Activated gamma-delta T cell treated with anti-CD3 and anti-CD28 coated beads, Interleukin-2, amount 50 U/mL, for 16 hours (primary cell): ENCODE measurements at places on chromosomes 2 and 18.

- DNase-seq, result no peak
These were observed 167.6 kb downstream of the FAM210A start for GRCh38 chr18:13558790-13559189.

DNA sequence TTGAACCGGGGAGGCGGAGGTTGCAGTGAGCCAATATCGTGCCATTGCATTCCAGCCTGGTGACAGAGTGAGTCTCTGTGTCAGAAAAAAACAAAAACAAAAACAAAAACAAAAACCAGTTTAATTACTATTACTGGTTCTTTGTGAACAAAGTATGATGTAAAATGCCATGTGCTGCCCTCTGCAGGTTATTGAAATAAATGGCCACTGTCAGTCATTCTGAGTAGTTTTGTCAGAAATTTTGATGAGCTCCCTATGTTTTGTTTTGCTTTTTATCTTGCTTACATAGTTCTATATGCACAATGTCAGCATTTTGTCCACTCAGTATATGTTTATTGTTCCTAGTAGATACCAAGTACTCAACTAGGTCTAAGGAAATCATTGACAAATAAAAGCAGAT, 423.6 kb upstream of the CHST9 start:
- DNase-seq, result no peak

DNA sequence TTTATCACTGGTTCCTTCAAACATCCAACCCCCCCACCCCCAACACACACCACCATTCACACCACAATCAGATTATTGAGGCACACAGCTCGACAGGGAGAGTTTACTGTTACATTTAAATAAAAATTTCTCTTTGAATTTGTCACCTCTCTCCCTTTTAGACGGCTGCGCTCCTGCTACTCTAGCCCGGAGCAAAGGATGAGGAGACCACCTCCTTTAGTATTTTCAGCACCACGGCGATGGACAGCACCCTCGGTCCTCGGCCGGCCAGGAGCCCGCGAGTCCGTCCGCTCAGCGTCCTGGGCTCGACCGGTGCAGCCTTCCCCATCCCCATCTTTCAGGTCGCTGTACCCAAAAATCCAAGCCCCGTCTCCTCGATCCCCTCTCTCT, 892 bp downstream of the CELF4 start:
- DNase-seq, result no peak

- no peak for DNase-seq
These were observed 50.1 kb downstream of the CYP27C1 start for GRCh38 chr2:127170021-127170420.

DNA sequence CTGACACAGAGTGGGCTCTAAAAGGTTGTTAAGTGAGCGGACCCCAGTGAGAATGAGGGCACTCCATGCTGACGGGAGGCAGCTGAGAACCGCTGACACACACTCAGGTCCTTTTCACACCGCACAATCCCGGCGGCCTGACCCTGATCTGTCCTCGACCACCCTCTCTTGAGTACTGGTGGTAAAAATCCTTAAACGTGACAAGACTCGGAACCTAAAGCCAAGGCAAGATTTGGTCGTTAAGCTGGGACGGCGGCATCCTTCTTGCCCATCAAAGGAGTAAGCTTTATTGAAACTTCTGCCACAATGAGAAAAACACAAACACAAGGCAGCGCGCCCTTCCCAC, 569 bp downstream of the TMX3 start:
- DNase-seq, result no peak

DNA sequence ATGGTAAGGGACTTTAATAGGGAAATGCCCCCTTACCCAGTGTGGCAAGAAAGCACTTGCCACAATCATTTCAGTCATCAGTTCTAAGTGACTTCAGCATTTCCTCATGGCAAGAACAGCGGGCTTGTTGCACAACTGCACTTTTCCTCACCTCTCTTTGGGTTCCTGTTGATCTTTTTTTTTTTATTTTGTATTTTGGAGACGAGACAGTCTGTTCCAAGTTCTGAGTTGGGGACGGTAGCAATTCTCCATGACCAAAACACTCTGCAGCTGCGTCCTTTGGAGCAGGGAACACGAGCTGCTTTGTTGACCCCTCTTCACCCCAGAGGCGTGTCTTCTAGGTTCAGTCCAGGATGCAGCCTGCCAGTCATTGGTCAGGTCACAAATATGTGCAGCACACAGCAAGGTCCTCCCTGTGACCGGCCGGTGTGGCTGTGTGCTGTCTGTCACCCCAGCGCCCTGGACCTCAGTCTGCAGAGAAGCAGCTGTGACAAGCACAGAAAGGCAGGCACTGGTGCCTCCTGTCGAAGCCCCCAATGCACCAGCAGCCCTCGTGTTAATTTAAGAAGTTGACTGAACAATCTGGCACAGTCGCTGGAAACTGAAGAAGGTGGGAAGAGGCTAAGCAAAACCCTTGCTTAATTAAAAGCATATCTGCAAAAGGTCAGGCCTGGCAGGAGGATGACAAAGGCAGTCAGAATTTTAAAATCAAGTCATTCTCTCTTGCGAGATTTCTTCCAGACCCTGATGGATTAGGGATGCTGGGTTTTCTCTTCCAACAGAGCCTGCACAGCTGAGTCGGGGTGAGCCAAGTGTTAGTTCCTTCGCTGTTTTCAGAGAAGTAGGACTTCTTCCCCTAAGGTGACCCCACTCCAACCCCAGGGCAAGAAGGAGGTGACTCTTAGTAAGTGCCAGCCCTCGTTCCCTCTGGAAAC, 96.7 kb upstream of the COPS8 start:
- DNase-seq, result no peak

- no peak for DNase-seq
These were observed 56.0 kb downstream of the NRP2 start for GRCh38 chr2:205738117-205738968.

DNA sequence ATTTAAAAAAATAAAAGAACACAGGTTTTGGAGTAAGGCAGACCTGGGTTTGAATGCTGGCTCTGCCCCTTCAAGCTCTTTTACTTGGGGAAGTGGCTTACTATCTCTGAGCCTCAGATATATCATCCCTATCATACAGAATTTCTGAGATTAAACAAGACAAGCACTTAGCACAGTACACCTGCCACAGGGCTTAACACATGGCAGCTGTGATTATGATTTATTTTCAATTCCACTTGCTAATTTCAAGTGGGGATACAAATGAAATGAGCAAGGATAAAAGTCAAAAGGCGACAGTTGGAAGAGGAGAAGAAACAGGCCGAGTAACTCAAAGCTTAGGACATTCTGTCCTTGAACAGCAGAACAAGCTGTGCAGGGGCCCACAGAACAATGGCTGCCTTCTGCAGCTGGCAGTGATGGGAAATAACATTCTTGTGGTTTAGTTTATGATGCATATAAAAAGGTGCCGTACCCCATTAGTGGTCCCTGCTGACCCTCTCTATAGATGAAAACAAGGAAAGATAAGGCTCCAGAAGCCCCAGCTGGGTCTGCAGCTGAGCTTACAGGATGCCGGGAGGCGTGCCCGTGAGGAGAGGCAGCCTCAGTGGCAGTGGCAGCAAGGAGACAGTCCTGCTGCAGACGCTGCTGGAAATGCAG, 45.3 kb downstream of the KIF3C start:
- DNase-seq, result no peak

DNA sequence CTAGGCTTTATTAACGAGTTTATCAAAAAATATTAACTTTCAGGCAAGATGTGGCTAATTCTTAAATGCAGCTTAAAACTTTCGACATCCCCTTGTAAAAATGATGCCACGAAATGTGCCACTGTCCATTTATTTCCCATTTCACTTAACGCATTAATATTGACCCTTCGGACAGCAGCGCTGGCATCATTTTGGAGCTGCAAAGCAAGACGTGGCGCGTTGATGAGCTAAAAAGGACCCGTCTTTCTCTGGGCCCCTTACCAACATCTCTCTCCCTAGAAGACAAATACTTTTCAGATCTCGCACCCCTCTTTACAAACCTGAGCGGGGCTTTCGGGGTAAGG, 367.9 kb downstream of the MTX2 start:
- no peak for DNase-seq

DNA sequence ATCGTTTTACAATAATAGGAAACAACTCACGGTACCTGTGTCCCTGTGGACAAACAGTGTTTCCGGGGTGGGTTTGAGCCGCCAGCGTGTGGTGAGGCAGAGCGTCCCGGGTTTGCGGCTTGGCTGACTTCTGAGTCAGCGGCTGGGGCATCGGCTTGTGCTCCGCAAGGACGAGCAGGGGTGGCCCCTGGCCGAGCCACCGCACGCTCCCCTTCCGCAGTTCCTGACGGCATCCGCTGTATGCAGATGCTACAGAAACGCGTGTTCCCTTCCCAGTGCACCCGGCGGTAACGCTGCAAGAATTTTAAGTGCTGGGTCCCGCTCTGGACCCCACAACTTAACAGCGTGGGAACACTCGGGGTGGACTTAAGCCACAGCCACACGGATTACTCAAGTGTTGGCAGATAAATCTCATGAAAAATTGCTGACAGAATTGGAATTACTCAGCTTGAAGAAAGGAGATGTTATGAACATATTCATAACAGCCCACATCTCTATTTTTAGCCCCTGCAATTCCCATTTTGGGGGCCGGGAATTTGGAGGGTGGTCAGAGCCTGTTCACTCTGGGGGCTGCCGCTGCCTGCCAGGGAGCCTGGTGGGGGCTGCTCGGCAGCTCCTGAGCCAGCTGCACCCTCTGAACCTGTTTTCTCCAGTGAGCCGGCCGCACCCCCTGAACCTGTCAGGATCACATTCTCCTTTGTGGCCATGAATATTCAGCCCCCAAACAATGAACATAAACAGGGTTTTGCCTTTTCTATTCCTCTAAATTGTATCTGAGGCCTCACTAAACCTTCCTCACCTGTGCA, 12.6 kb upstream of the KCNG2 start:
- DNase-seq, result no peak

DNA sequence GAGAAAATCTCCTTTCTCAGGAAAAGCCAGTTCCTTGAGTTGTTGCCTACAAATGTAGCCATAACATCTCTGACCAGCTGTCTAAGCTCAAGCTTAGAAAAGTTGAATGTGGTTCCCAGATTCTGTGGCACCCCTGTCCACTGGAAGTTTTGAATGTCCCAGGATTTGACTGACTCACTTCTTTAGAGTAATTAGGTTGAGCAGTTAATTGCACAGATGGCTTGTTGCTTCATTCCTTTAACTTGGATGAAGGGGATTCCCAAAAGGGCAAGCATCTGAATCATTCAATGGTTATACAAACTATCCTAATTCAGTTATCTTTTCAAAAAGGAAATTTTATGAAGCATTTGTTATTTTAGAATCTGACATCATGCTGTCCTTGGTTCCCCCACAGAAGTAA, 374.7 kb downstream of the LNPK start:
- DNase-seq, result no peak

DNA sequence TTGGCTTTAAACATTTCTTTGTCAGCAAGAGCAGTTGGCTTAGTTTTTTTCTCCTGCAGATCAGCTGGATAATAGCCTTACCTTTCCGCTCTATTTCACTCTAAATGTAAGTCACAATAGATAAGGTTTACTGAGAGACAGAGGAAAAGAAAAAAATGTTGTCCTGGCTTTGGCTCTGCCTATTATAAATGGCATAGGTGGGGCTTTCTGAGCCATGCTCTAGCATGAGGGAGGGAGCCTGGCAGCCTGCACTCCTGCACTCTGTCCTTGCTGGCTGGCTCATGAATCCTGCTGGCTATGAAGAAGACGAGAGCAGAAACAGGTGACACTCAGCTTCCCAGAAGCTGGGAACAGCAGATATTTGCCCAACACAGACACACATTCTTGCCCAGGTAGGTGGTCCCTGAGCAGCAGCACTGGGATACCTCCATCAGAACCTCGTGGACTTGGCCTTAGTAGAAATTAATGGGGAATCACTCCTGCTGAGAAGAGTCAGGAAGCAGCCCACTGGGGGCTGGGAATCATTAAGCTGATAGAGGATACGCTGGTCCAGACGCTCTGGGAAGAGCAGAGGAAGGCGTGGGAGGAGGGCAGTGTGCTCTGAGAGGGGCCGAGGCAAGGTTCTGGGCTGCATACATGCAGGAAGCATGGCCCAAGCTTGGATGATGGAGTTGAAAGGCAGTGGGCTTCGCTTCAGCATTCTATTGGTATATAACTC, 514.4 kb upstream of the HS6ST1 start:
- no peak for DNase-seq

DNA sequence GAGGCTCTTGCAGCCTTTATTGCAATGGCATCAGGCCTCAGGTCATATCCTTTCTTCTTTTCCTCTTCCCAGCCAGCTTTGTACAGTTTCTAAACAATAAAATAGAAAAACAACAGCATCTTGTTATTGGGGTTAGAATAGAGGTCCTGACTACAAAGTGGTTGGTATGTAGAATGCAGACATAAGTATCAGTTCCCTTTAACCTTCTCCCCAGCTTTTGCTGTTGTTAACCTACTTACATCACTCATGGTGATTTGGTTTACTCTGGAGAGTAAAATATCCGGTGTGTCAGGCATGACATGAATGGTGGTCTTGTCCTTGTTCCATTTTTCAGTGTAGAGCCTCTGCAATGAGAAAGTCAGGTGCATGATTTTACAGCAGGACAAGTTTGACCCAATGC, 69.8 kb downstream of the NEB start:
- DNase-seq, result no peak

- no peak for DNase-seq
These were observed 11.1 kb downstream of the CD302 start for GRCh38 chr2:159786938-159787337.

- DNase-seq, result no peak
These were observed 558 bp upstream of the NEMP2 start for GRCh38 chr2:190535121-190535439.

DNA sequence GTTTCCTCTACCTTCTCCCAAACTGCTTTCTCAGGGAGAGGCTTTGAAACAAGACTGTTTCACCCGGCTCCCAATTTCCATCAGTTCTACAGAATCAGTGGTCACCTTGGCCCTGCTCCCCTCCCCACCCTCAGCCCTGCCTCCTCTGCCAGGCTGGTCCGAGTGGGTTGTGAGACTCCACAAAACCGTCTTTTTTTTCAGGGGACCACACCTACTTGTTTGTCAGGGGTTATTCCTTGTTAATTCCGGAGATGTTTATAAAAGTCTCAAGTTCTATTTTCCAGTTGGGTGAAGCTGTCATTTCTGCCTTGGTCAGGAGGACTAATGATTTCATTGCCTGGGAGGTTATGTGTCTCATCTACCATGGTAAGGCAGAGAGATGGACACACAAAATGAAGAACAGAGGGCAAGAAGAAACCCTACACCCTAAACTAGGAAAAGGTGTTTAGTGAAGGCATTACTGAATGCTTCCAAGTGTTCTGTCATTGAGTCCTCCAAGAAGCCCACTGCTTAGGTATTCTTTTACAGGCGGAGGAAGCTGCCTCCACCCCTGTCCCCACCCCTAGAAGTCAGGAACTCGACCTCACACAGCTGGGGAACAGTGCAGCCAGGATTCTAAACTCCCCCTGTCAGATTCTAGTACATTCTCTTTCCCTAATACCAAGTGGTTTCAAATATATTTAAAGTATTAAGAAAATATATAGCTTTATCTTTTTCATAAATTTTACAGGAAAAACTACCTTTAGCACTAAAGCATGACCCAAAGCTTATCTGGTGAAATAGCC, 46.3 kb downstream of the COPS8 start:
- DNase-seq, result no peak

DNA sequence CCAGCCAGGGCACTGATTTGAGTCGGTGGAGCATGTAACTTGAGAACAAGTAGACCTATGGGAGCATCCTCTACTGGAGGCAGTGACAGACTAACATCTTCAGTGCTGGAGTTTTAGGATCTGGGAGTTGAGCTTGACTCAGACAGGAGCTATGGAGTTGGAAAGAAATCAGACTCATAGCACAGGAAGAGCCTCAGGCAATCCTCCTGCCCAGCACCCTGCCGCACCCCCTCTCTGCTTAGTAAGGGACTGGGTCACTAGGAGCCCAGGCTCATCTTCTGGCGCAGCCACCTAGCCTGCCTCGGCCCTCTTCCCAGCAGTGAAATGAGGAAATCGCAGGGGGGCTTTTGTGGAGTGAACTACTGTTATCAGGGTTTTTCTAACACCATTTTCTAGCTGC, 3.6 kb downstream of the ARID5A start:
- no peak for DNase-seq
